Stimulated activated CD8-positive, alpha-beta memory T cell treated with anti-CD3 and anti-CD28 coated beads, Interleukin-4, amount 100 ng/mL, for 1 hour (primary cell): ENCODE measurements at places on chromosomes 6 and 20.

- no peak for DNase-seq
Measured at GRCh38 chr6:148898376-148899014, 151.7 kb downstream of the UST start.

GRCh38 chr6:3489961-3490624, 33.2 kb upstream of the SLC22A23 start:
- no peak for DNase-seq

DNA sequence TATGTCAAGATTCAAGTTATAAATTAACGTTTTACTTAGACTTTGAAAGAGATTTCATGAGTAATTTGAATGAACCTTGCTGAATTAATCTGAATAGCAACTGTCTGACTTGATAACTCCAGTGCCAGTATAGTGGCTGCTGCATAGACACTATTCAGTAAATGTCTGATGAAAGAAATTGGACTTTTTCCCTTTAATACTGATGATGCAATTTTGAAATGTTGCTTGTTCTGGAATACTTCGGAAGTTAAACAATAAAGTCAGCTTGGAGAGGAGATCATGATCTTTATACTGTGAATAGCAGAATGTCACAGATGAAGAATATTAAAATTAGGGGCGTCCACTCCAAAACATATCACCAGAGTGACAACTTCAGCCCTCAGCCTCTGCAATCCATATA, 3.6 kb upstream of the PGBD1 start:
- DNase-seq = no peak

DNA sequence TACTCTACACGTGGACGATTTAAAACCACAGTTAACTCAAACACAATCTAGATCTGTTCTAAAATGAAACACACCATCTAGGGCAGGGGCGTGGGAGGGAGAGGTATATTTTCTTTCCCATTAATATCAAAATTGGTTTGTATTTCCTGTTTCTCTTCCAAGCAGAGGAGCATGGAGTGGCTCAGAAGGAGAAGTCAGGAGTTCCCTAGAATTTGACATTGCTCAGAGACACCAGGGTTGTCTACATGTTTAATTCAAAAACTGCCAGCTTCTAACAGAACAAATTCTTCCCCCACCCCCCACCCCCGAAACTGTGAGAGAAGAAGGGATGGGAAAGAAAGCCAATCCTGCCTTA, 2.3 kb downstream of the PREX1 start:
- no peak for DNase-seq

DNA sequence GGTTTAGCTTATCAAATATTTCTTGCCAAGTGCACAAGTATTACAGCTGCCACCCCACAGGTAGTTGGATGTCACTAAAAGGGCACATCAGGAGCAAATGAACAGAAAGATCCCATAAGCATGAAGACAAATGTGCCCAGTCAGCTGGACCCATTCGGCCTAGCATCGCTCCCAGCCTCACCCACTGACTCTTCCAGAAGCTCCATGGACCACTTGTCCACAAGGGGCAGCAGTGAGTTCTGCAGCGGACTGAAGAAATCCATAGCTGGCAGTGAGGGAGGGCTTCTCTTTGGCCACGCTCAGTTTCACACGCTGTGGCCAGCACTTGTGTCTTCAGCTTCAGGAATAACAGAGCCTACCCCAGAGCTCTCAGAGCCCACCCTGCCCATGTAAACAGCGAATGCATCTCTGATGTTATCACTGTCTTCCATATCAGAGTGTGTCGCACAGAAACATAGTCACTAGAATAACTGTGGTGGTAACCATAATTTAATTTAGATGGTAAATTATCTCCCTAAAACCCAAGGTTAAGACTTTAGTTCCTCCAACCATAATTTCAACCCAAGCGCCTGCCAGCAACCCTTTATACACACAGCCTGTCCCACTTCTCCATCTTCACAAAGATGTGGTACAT, 15.8 kb downstream of the CGA start:
- DNase-seq = peak; percentile 10

- no peak for DNase-seq
Measured at GRCh38 chr20:51429144-51429482, 113.4 kb downstream of the NFATC2 start.

GRCh38 chr6:152244998-152245630, 392.0 kb downstream of the SYNE1 start:
- DNase-seq = no peak

DNA sequence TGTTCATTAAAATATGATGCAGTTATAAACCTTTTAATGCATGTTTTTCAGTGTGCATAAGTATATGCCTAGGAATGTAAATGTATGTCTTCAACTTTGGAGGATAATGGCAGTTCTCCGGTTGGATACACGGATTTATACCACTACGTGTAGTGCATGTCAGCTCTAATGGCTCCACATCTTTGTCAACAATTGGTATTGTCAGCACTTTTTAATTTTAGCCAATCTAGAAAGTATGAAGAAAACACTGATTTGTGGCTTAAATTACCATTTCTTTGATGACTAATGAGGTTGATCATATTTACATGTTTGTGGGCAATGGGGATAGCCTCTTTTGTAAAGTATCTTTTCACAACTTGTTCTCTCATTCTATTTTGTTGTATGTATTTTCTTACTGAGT, 10.9 kb upstream of the RAB32 start:
- no peak for DNase-seq

DNA sequence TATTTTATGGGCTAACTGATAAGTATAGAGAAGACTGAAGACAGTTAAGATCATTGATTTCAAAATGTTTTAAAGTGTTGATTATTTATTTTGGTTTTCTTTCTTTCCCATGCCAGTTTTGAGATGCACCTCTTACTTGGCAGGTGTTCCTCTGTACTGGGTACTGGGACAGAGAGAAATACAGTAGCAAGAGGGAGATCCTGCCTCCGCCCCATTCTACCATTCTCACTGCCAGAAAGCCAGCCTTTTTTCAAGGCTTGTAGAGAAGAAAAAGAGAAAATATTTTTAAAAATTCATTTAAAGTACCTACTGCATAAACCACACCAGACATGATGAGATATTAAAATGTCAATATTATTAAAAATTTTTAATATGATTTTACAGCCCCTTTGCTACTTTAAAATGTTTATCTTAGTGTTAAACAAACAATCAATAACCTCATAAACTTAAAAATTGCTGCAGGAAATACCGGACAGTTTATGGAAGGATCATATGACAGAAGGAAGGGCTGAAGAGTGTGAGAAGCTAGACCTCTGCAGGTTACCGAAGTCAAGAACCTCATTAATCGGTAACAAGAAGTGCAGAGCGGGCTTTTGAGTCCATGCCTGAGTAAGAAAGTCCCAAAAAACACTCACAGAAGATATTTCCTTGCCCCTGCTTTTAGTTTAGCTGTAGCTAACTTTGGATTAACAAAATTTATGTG, 117.8 kb upstream of the ESR1 start:
- DNase-seq = no peak

- no peak for DNase-seq
Measured at GRCh38 chr6:11367638-11368199, 135.3 kb upstream of the NEDD9 start.

GRCh38 chr20:63084563-63084927, 77.8 kb upstream of the BHLHE23 start:
- DNase-seq = no peak

GRCh38 chr6:14925699-14926026, 320.2 kb upstream of the JARID2 start:
- no peak for DNase-seq

- DNase-seq = no peak
Measured at GRCh38 chr6:170269151-170269845, 21.6 kb downstream of the DLL1 start.

GRCh38 chr20:38311491-38311890, 7.5 kb downstream of the BPI start:
- DNase-seq = no peak

DNA sequence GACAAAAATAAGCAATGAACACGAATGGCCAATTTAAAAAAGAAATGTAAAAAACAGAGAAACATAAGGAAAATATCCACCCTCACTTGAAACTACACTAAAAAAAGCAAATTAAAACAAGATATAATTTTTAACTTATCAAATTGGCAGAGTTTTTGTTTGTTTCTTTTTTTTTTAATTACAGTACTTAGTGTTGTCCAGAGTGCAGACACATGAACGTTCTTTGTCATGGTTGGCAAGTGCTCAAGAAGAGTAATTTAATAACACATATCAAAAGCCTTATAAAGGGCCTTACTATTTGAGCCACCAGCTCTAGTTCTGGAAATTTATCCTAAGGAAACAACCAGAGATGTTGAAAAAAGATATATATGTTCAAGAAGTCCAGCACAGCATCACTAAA, 142.3 kb downstream of the ATXN1 start:
- no peak for DNase-seq

DNA sequence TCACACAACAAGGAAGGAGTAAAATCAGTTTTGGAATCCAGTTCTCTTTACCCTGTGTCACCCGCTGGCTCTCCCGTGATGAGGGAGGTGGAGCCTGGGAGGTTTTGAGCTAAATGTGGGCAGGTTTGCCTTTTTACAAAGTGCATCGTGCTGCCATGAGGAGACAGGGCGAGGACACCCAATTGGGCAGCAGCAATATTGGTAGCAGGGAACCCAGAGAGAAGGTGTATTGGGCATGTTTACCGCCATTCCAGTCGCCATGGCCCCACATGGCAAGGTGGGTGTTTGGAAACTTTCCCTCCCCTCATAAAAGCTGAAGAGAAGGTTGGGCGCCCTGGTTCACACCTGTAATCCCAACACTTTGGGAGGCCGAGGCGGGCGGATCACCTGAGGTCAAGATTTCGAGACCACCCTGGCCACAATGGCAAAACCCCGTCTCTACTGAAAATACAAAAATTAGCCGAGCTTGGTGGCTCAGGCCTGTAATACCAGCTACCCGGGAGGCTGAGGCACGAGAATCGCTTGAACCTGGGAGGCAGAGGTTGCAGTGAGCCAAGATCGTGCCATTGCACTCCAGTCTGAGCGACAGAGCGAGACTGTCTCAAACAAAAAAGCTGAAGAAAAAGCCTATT, 3.5 kb upstream of the UBE2V1 start:
- no peak for DNase-seq

DNA sequence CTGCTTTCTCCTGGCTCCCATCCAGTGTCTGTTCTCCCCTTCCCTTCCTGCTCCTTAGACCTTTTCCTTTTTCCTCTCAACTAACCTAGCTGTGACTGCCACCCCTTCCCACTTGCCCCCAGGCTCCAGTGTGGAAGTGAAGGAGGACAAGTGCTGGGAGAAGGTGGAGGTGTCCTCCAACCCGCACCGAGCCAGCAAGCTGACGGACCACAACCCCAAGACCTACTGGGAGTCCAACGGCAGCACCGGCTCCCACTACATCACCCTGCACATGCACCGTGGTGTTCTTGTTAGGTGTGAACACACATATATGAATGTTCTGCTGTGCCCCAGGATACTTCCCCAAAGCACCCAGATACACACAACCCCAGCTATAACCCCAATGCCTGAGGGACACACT, 18.5 kb downstream of the CUL9 start:
- no peak for DNase-seq

DNA sequence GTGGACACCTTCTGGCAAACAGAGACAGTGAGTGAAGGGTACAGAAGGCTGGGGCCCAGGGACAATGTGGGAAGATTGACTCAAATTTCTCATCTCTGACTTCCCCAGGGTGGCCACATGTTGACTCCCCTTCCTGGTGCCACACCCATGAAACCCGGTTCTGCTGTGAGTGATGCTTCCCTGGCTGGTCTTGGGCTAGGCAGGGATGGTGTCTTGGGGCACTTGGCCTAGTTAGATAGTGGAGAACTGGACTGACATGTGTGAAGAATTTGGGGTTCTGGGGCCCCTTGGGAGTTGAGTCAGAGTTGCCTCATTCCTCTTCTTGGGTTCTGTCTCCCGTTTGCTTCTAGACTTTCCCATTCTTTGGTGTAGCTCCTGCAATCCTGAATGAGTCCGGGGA, 34.2 kb downstream of the GSS start:
- DNase-seq = no peak

- no peak for DNase-seq
Measured at GRCh38 chr6:135193221-135193620, 12.1 kb downstream of the MYB start.

DNA sequence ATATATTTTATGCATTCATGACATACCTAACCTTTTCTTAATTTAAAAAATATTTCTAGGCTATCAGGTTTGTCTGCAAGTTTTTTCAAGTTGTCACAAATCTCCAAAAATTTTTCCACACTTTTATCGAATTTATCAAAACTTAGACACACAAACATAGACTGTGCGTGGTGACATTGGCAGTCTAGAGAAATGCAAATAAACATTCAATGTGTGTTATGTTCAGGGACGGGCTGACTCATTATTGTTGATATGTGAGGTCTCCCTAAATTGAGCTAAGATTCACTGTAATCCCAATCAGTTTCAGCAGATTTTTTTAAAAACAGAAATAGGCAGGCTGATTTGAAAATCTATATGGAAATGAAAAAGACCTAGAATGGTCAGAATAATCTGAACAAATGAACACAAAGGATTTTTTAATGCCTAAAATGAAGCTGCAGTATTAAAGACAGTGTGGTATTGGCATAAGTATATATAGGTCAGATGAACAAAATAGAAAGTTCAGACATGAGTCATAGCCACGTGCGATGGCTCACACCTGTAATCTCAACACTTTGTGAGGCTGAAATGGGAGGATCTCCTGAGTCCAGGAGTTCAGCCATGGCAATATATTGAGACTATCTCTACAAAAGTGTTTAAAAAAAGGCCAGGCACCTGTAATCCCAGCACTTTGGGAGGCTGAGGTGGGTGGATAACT, 19.2 kb downstream of the BLTP3A start:
- no peak for DNase-seq

- DNase-seq = no peak
Measured at GRCh38 chr6:465531-466348, 74.2 kb downstream of the IRF4 start.

GRCh38 chr6:2307799-2308198, 62.4 kb upstream of the GMDS start:
- DNase-seq = no peak

- DNase-seq = no peak
Measured at GRCh38 chr20:61529354-61529753, 277.3 kb downstream of the CDH4 start.

- no peak for DNase-seq
Measured at GRCh38 chr20:15032352-15032622, 694.9 kb upstream of the FLRT3 start.

DNA sequence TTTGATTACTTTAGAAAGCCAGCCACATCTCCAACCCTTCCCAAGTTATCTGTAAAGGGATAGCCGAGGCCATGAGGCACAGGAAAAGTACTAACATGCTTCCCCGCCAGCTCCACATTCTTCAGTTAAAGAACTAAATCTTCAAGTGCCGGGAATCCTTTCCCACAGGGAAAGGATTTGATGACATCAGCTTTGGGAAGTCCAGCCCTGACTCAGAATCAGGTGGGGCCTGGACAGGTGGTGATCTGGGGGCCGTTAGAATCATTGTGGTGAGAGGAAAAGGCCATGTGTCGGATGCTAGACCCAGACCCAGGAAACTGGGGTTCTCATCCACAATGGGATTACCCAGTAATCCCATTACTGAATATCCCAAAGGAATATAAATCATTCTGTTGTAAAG, 580.0 kb downstream of the QKI start:
- no peak for DNase-seq
